Fibroblast of the aortic adventitia (primary cell): ENCODE measurements at places on chromosomes 5 and 9. TPM values are rescaled to one million over a fixed set of nuclear protein-coding genes. Genes with fewer than 3 reads are reported as not detected.
A peak's percentile ranks its signal among the peaks of the same experiment; 100 is the strongest.

SPACA9 gene
- 0.74 and 2.7 TPM in 2 replicates for total RNA-seq

MAMDC2 gene
- total RNA-seq, result 0.45 and 2.8 TPM in 2 replicates

ABHD17B gene
- total RNA-seq, result 11.9 and 13.1 TPM in 2 replicates

DNA sequence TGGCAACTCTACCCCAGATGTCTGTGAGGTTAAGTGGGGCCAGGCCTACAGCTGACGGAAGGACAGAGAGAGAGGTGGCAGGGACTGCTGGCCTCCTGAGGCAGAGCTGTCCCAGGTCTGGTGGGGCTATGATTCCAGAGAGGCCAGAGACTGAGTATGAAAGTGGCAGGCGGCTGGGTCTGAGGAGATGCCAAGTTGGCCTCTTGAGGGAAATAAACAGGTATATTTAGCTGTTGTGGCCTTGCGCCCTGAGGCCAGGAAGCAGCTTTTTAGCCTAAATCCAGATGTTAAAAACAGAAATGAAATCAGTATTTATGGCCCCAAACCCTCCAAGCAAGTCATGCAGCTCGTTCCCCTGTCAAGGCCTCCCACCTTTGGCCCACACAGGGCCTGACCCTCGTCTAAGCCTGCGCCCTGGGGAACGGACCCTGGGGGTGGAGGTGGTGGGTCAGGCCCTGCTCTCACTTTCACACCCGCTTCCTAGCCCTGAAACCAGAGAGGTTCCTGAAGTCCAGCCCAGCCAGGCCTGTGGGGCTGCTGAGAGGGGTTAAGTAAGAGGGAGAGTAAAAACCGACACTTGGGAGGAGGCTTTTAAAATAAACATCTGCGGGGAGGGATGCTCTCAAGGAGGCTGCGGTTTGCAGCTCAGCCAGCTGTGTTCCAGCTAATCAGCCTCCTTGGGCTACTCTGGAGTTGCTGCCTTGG, 18.7 kb downstream of the PCDHGC5 start:
- peak; percentile 92 for DNase-seq

DNA sequence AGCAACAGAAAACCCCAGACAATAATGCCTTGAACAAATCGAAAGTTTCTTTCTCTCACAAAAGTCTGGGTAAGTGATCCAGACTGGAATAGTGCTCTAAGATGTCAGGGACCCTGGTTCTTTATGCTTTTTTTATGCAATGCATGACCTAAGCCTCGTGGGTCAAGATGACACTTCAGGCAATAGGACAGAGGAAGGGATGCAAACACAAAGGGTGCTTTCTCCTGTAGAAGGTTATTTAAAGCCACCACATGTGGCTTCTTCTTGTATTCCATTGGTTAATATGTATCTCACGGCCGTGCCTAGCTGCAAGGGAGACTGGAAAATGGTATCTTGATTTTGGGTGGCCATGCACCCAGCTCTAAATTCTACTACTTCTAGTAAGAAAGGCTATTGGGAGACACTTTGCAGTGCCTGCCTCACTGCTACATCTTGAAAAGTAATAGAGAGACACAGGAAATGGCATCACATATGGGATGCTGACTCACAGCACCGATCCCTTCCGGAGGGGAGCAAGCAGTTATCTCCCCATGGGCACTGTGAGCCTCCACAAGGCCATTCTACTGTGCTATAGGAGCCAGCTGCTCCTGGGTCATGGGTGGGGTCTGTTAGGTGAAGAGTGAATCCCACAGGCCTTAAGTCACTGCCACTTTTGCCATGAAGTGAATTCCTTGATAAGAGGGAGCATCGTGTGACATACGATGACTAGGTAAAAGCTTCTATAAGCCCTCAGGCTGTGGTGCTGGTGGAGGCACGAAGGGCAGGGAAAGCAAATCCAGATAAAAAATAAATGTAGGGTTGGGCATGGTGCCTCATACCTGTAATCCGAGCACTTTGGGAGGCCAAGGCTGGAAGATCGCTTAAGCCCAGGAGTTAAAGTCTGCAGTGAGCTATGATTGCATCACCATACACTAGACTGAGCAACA, 32.5 kb upstream of the RAB14 start:
- DNase-seq, result peak; percentile 25

DNA sequence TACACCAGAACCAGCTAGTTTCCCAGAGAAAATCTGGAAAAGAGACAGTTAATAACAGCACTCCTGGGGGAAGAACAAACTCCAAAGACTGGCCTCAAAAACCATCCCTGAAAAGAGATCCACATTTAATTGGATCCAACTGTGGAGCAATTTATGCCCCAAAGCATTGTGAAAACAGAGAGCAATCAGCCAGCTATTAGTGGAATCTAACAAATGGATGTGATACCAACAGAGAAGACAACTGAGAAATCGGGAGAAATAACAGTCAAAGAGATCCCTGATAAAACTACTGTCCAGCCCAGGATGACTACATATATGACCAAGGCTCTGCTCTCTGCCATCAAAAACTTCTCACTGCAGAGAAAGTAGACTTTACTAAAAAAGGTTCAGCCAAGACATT, 40.5 kb upstream of the TRIO start:
- no peak for DNase-seq

GRCh38 chr5:96347502-96348292, 85.4 kb downstream of the PCSK1 start:
- no peak for DNase-seq

GRCh38 chr5:103424453-103425205, 138.0 kb downstream of the NUDT12 start:
- peak; percentile 32 for DNase-seq

DNA sequence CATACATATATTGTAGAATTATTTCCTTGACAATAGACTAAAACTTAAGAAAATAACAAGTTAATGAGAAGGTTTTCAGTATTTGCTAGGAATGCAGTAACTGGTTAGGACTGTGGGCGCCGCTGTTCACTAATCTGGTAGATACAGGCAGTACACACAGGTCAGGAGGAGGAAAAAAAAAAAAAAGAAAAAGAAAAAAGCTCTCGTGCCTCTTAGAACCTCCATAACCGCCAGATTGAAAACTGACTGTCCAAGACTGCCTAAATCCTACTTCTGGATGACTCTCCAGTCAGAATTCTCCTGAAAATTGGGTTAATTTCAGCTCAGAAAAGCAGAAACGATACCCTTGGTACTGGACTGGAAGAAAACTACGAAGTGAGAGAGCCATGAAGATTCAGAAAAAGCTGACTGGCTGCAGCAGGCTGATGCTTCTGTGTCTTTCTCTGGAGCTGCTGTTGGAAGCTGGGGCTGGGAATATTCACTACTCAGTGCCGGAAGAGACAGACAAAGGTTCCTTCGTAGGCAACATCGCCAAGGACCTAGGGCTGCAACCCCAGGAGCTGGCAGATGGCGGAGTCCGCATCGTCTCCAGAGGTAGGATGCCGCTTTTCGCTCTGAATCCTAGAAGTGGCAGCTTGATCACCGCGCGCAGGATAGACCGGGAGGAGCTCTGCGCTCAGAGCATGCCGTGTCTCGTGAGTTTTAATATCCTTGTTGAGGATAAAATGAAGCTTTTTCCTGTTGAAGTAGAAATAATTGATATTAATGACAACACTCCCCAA, at the start of gene PCDHGA1:
Gene PCDHGA1 (plus strand): TSS at position 216 of the 782 bp plus-strand sequence.
- peak; percentile 70 for DNase-seq

DNA sequence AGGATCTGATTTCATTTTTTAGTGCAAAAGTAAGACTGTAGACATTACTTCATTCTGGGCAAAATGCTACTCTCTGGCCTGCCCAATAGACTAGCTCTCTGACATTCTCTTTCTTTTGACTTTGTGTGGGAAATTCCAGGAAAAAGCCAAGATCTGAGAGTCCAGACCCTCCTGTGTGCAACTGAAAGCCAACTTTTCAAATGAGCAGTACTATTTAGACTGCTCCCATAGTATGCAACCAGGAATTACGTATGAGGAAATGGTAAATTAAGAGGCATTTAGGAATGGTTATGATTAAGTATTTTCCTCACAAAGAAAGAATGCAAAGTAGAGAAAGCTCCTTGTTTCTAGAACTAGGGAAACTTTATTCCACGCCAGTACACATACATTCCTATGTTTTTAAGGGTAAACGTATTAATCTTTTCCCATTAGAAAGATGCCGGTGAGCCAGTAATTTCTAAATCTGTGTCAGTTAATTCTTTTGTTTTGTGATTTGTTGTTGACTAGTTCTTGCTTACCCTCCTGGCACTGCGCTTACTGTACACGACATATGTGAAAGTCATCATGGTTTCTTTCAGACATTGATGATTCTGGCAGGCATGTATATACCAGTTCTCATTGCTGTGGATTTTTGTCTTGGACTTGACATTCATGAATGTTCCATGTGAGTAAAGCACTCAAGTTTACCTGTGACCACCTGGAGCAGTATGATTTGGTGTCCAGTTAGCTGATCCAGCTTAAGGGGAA, 56.0 kb downstream of the AOPEP start:
- DNase-seq, result peak; percentile 93

DNA sequence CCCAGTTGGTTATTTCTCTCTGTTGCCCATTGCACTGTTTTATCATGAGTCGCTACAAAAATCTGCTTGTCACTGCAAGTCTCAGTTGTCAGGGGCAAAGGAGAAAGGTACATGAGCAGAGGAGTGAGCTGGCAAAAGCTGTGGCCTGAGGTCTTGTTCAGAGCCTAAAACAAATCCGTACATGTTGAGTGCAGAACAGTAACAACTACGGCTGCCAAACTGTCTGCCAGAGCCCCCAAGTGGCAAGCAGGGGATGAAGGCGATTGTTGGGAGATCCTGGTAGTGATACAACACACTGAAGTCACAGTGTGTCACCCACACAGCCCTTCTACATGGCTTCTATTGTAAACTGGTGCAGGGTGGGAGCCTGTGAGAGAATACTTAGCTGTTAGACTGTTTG, 50.9 kb downstream of the BRINP1 start:
- no peak for DNase-seq

GRCh38 chr5:37717613-37718431, 122.0 kb downstream of the GDNF start:
- DNase-seq, result peak; percentile 81

- DNase-seq, result no peak
Measured at GRCh38 chr5:54296386-54296785, 14.0 kb downstream of the ARL15 start.

DNA sequence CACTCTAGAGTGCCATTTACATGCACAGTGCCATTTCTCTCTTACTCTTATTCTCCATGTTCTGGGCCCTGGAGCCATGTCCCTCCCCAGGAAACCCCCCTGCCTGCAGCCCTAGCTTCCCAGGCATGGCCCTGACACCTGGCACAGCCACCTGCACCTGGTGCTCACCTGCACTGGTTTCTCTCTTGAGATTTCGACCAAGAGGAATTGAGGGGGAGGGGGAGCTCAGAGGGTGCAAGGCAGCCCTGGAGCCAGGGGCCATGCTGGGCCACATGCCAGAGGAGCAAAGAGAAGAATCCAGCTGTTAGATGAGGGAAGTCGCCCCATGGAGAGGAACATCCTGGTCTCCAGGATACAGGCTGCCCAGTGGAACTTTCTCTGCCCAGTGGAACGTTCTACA, 65.0 kb upstream of the RAPGEF1 start:
- DNase-seq, result no peak

DNA sequence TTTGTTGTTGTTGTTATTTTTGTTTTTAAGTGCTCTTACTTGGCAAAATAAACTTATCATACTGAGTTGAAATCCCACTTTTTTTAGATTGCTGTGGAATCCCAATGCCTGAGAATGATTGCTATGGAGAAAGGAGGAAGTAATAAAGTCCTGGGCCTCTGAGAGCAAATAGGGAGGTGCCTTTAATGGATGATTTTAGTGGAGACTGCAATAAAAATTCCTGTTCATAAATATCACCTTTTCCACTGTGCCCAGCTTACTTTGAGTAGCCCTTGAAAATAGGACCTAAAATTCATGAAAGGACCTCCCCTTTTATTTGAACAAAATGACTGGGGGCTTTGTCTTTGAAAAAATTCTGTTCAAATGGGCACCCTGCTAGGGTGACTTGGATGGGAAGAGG, 21.8 kb upstream of the ANKH start:
- DNase-seq, result no peak

DNA sequence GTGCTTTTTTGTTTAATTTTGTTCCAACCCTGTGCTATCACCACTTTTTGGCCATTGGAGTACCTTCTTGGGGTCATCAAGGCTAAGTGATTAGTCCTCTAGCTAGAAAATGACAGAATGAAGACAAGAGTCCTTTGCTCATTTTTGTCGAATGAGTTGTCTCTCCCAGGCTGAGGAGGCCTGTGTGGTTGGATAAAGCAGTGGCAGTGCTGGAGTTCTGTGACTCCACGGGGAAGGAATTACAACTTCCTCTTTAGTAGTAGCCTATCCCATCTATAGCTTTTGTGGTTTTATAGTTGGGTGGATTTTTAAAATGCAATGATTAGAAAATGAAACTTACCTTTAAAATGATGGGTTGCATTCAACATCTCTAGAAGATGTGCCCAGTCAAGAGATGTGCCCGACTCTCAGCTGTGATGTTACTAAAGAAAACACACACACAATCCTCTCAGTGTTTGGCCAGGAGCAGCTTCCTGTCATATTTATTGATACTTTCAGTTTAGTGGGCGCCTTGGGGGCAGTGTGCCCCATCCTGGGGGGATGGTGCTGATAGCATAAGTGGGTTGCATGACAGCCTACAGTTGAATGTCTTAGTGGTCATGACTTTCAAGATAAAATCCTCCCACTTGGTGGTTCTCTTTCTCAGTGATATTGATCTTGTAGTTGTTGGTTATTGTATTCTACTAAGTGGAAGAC, 11.9 kb downstream of the OTULINL start:
- DNase-seq, result no peak

DNA sequence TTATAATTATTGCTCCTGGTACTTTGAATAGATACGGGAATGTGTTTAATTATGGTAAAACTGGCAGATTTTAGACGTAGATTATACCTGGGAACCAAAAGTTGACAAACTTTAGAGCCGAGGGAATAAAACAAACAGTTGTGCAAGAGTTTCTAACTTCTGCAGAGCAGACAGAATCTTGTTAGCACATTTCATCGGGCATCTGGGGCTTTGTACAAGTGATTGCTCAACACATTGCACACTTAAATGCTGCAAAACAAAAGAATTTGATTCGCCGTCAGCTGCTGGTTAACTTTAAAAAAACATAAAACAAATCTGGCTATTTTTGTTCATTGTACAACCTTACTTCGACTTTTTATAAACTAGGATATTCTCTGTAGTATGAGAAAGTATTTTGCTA, 398.1 kb downstream of the MAN2A1 start:
- no peak for DNase-seq

DNA sequence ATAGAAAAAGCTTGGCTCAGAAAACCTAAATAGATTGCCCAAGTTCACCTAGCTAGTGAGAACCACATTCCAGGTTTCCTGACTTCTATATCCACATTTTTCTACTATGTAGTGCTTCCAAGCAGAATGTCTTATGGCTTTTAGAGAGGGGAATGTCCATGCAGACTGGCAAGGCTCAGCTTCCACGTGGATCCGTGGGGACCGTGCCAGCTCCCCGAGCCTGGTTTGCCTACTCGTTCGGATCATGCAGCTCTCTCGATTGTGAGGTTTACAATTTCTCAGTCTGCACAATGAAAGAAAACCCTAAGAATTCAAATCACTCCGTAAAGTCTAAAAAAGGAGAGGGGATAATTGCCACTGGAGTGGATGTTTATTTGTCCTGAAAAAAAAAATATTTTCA, 256.5 kb upstream of the NR4A3 start:
- DNase-seq, result no peak

GRCh38 chr5:144177548-144177947, 6.9 kb downstream of the KCTD16 start:
- DNase-seq, result no peak

GRCh38 chr5:96691503-96692303, 29.5 kb downstream of the CAST start:
- DNase-seq, result peak; percentile 82

GRCh38 chr9:89864257-89864656, 259.4 kb downstream of the GADD45G start:
- DNase-seq, result no peak
